ENCODE measurements at places on chromosomes 2 and 18.

DNA sequence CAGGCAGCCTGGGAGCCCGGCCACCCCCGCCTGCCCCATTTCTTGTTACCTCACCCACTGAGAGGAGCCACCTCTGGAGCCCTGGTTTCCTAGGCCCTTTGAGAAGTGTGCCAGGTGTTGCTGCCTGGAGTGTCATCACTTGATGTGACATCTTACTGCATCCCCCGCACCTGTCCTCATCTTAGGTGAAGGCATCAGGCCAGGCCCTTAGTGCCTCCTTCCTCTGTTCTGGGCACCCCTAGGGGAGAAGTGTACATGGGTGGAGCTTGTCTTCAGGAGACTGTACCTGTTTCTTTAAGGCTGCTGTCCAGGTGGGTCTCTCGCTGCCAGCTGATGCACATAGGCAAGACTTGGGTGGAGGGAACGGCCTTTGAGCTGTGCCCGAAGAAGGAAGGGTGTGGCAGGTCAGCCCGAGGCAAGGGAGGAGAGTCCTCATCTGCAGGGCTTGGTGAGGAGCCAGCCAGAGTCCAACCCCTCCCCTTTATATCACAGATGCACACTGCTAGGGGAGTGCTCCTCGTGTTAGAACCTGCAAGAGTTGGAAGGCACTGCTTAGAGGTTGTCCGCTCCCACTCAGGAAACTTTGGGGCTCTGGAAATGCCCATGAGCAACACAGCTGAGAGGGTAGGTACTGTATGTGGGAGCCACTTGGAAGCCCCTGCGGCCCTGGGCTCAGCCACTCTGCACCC lies 45.9 kb downstream of the NCK2 start:
- no peak for DNase-seq

DNA sequence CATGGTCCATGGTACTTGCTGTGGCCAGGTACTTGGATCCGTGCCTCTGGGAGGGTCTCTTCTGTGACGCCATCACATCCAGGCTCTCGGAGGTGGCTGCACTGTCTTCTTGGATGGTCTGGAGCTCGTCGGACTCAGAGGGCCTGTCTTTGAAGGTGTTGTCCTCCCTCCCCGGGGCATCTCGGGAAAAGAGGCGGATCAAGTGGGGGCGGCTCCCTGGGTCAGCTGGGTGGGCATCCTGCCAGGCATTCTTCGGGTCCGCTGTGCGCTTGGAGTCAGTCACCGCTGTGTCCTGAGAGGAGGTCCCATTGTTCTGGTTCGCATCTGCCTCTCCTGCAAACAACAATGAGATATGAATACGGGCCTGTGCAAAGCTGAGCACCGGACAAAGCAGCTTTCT lies 115.6 kb downstream of the MBP start:
- DNase-seq, result no peak

DNA sequence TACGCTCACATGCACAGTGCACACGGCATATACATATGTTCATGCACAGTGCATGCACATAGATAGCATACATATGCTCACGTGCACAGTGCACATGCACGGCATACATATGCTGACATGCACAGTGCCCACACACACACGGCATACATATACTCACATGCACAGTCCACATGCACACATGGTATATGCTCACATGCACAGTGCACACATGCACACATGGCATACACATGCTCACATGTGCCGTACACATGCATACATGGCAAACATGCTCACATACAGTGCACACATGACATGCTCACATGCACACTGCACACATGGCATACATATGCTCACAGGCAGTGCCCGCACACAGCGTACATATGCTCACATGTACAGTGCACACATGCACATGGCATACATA lies 97.7 kb upstream of the CTDP1 start:
- DNase-seq, result no peak

GRCh38 chr2:238600506-238601432 lies 174.0 kb downstream of the ASB1 start:
- no peak for DNase-seq

GRCh38 chr2:112972423-112973086 lies 5.3 kb upstream of the IL36G start:
- DNase-seq, result no peak

- DNase-seq, result peak; percentile 78
Observed at GRCh38 chr18:8283891-8284585, 325.2 kb upstream of the RAB12 start.

GRCh38 chr2:72744049-72744448 lies 81.8 kb downstream of the EXOC6B start:
- DNase-seq, result peak; percentile 73

DNA sequence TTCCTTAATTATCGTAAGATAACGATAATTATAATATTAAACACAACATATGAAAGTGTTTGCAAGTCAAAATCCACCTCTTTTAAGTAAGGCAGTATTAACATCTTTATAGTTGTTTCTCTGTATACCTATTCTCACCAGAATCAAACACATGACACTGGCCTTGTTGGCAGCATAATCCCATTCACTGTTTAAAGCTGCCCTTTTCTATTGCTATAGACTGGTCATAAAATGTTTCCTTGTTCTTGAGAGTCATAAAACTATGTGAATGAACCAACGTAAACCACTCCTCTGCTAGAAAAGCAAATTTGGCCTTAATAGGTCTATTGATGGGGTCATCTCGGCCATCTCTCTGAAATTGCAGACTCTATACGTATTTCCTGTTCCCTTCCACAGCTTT lies 293.1 kb downstream of the SLC8A1 start:
- DNase-seq, result no peak

GRCh38 chr2:155972916-155973315 lies 359.6 kb downstream of the NR4A2 start:
- DNase-seq, result no peak

All from cardiac muscle cell (in vitro differentiated cells and primary cell).